Epithelial cell of esophagus (primary cell): ENCODE measurements at places on chromosomes 3 and 15.
A peak's percentile ranks its signal among the peaks of the same experiment; 100 is the strongest.

- no peak for DNase-seq
These were observed 10.9 kb downstream of the CIAO2A start for GRCh38 chr15:64082757-64083156.

GRCh38 chr3:128854475-128854874, 24.9 kb upstream of the ACAD9 start:
- no peak for DNase-seq

DNA sequence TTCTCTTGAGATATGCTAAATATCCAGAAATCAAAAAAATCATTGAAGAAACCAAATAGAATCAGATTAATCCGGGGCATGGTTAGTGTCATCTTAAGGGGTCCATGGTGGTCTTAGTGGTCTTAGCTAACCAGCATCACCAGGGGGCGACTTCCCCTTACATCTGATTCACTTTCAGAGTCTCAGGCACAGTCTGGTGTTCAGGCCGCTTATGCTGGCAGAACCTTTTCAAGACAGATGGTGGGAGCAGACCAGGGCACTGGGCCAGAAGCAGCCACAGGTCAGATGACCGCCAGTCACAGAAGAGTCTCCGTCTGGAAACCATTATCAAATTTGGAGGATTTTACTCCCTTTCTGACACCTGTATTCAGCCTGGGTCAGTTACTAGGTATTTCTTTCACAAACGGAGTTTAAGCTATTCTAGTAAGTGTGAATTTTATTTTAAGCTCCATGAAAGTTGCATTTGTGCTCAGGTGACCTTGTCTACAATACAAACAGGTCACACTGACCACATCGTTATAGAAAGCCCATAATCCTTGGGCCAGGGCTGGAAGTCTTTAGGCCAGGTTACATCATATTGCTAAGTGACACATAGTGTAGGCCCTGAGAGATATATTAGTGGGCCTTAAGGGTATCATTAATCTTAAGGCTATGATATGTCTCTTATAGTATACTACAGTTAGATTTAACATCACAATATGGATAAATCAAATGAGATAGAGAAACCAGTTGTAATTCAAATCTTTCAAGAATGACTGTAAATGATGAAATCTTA, 365.5 kb downstream of the GBE1 start:
- no peak for DNase-seq

DNA sequence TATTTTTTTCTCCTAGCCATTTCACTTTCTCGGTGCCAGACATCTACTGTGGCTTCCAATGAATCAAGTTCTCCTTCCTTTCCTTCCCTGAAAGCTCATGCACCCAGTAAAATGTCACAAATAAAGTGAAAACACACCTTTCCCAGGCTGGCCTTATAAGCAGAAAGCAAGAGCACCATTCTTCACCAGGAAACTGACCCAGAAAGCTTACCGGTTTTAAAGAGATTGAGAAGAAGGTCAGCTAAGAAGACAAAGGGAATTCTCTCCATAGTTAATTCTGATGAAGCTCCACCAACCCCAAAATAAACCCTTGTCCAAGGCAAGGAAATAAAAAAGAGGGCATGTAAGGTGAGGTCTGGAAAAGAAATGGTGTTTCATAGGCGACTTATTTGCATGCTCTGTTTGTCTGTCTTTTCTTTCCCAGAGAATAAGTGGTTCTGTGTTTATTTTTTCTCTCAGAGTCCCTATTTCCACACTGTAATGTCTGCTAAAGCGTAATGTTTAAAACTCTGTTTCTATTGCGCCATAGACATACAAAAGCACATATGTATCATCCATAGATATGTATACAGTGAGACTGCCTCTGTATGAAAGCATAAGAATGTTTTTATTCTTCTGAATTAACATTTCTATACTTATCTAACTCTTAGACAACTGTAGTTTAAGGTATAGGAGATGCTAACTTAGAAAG, 2.8 kb downstream of the LSAMP start:
- DNase-seq = no peak

- no peak for DNase-seq
These were observed 277.6 kb downstream of the FEZF2 start for GRCh38 chr3:62095756-62096155.

GRCh38 chr3:55089211-55089610, 161.4 kb upstream of the LRTM1 start:
- DNase-seq = no peak

- no peak for DNase-seq
These were observed 3.2 kb downstream of the XYLB start for GRCh38 chr3:38349684-38350359.

GRCh38 chr3:36525115-36525801, 145.0 kb downstream of the STAC start:
- DNase-seq = peak; percentile 70

- DNase-seq = no peak
These were observed 28.4 kb downstream of the GXYLT2 start for GRCh38 chr3:72916250-72916649.

DNA sequence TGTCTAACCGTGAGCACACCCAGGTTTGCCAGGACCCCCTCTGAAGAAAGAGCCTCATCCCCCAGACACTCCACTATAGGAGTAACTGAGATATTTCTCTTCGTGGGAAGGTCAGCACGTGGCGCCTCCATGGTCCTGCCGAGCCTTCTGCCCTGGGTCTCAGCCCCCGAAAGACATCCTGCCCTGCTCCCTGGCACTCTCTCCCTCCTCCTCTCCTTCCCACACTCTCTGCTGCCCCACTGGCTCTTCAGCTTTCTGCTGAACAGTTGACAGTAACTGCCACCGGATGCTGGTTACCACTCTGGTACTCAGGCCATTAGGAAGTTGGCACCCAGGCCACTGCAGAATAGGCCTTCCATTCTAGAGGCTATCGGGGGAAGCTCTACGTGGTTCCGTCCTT, 185.2 kb downstream of the UACA start:
- DNase-seq = no peak

DNA sequence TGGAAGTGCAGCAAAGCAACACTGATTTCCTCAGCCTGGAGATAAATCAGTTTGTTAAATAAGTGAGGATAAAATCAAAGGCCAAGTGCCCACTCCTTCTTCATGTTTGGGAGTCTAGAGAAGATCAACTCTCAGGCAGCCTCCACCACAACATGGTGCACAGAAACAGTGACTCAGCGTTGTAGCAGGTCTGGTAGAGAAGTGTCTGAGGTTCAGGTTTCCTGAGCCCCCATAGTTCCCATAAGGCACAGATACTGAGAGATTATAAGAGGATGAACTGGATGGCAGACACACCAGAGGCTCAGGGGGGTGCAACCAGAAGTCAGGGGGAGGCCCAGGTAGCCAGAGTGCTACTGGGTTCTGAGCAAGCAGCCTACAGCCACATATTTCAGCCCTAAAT, 166.7 kb downstream of the FRMD5 start:
- peak; percentile 30 for DNase-seq

DNA sequence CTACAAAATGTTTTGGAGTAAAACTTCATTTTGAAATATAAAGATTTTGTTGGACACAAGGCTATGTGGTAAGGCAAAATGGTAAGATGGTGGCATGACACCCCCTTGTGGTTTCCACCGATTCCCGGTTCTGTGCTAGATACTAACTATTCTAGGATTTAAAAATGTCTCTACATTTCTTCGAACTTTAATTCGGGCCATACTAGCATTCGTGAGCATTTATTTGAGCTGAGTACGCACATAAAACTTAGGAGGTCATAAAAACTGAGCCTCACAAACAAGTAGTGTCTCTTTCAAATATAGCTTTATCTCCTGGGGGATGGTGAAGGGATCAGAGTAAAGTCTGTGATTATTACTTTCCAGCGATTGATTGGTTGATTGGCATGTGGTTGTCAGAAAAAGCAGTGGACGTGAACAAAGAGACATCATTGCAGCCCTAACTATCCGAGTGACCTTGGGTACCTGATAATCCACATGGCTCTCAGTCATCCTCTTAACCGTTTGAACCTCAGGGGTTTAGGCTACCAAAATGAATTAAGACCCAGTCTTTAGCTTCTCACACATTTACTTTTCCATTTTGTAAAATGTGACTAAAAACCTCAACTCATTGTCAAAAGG, 1.1 kb upstream of the ZNF639 start:
- peak; percentile 52 for DNase-seq

- DNase-seq = no peak
These were observed 199.5 kb upstream of the LPP start for GRCh38 chr3:187954516-187954872.

- peak; percentile 13 for DNase-seq
These were observed 38.8 kb downstream of the PRKCD start for GRCh38 chr3:53199834-53200233.

- peak; percentile 74 for DNase-seq
These were observed 39.3 kb upstream of the TRA2B start for GRCh38 chr3:185976977-185977678.

DNA sequence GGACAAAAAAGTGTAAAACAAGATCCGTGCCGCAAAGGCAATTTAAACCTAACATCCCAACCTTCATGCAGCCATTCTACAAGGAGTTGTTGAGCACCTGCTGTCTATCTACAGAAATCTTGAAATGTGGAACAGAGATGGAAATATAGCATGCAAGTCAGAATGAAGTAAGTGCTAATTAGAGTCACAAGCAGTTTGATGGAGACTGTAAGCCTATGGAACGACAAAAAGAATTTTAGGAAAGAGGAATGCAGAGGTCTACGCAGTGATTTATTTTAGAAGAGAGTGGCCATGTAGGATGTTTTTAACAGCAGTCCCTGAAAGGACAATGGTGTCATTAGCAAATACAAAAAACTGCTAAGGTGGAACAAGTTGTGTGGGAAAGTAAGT, 851 bp upstream of the DCBLD2 start:
- no peak for DNase-seq

DNA sequence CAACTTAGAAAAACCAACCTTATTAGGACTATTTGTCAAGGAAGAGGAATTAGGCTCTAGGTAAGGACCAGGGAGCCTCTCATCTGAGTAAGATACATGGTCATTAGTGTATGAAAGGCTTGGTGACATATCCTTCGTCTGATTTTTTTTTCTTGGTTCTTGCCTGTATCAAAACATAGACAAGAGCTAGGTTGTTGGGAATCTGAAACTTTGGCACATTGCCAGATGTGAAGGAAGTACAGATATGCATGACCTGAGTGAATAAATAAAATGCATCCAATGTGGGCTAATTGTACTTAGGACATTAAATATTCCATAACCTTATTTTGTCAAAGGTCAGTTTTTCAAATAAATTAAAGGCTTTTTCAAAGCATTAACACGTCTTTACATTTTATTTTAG, 151.8 kb downstream of the SYNPR start:
- DNase-seq = no peak

DNA sequence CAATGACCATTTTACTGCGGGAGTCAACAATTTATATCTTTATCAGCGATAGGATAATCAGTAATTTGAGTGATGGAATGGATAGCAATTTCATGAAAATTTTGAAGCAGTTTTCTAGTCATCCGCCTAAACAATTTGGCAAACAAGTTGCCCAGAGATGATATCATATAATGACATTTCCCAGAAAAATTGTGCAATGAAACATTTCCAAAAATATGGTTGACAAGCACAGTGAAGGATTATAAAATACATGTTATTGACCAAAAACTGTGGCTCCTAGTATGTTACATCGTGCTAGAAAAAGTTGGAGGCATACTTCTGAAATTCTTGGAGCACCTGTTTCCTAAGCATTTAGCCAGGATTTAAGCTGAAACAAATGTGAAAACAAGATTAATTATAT, 145.1 kb downstream of the GHSR start:
- no peak for DNase-seq

DNA sequence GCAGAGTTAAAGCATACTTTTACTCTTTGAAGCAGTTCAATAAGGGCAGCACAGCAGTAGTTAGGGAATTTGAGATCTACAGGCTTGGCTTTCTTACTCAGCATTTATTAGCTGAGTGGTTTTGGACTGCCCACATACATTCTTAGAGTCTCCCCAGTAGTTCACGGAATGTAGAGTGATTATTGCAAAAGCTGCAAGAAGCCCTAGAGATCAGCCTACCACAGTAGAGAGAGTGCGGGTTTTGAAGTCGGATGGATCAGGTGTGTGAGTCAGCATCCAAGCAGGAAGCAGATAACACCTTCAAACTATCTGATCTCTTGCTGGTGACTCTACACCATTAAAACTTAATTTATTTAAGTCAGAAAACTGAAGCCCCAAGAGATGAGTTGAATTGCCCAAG, 171.9 kb downstream of the SYNPR start:
- DNase-seq = peak; percentile 42

DNA sequence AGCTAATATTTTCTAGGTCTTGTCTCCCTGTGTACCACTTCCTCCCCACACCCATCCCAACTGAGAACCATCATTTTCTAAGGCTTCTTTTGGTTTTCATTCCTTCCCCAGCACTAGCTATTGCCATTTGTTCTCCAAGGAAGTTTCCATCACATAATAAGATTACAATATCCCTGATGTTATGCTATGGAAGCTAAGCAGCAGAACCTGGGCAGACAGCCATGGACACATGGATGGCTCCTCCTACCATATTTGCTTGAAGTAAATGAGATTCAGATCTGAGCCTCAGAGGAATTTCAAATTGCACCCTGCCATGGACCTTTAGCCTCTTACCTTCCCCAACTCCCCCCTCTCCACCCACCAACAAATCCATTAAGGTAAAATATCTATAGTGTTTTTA, 31.5 kb downstream of the GASK1A start:
- no peak for DNase-seq

DNA sequence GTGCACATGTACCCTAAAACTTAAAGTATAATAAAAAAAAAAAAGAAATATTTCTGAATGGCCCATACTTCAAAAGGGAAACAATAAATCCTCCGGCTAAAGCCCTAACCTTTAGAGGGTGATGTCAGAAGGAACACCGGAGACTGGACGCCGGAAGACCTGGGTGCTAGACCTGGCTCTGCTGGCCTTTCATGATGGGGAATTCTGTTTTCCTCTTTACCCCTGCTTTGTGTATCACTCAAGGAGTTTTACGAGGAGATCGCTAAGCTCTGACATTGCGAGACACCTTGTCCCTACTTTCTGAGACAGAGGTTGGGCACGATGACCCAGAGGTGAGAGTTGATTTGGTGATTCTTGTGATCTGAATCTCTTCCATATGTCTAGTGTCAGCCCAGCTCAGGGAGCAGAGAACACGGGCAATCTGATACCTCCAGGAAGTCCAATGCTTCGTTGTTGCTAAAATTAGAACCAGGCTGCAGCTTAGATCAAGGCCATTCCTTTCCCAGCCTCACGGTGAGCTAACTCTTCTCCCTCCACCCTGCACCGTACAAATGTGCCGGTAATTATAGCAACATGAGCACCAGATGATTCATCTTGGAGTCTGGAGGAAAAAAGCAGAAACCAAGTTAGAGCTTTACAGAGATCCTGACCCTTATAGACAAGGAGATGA, 42.0 kb upstream of the CFAP161 start:
- DNase-seq = peak; percentile 79

DNA sequence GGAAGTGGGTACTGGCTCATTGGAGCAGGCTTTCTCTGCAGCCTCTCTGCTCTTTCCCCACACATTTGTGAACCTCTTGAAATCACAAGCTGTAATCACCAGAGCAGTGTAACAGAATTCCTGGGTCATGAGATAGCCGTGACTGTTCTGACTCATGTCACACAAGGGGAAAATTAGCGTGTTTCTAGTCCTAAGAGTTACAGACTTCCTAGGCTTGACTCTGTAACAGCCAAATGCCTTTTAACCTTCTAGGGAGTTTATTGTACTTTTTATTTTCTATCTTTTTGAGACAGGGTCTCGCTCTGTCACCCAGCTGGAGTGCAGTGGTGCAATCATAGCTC, 54.7 kb upstream of the TRAK1 start:
- DNase-seq = peak; percentile 95

- DNase-seq = peak; percentile 61
These were observed 5.0 kb upstream of the CCR9 start for GRCh38 chr3:45881078-45882022.

GRCh38 chr3:173501931-173502489, 104.5 kb downstream of the NLGN1 start:
- DNase-seq = peak; percentile 7

- DNase-seq = peak; percentile 73
These were observed 84.0 kb upstream of the TRA2B start for GRCh38 chr3:186021673-186022362.
